ENCODE measurements at places on chromosomes 2 and 18. TPM values are rescaled to one million over a fixed set of nuclear protein-coding genes. Genes with fewer than 3 reads are reported as not detected.

Gene STPG4
- not detected for total RNA-seq

Gene ACTG2
- total RNA-seq, result 5.0 TPM

Gene CFAP53
- under 0.01 TPM for total RNA-seq

Gene RGPD8
- total RNA-seq, result 3.9 TPM

Gene WNT6
- total RNA-seq, result not detected

Gene MAT2A
- total RNA-seq, result 95.3 TPM

Gene FHOD3
- 1.9 TPM for total RNA-seq

Gene IGFBP5
- total RNA-seq, result 25.2 TPM

Gene ARHGEF4
- 8.3 TPM for total RNA-seq

Gene CRACDL
- under 0.01 TPM for total RNA-seq

Gene SLC5A7
- not detected for total RNA-seq

Gene TM4SF20
- total RNA-seq, result not detected

Gene ST8SIA5
- 0.09 TPM for total RNA-seq

Gene CIB4
- not detected for total RNA-seq

Gene BOLA3
- total RNA-seq, result 69.8 TPM

Gene SERPINB2
- total RNA-seq, result 0.47 TPM

Gene ZNF396
- 1.4 TPM for total RNA-seq

Gene DUSP19
- 1.3 TPM for total RNA-seq

Gene BUB1
- 1.6 TPM for total RNA-seq

Gene HJURP
- total RNA-seq, result 4.9 TPM

Gene TAF4B
- total RNA-seq, result 3.0 TPM

Gene IL1B
- 0.09 TPM for total RNA-seq

Gene IL36RN
- total RNA-seq, result not detected

Gene ASXL3
- 0.34 TPM for total RNA-seq

Gene PER2
- 3.0 TPM for total RNA-seq

Measured in pericardium fibroblast (primary cell).